ENCODE measurements at places on chromosomes 7 and 10. TPM values are rescaled to one million over a fixed set of nuclear protein-coding genes. Genes with fewer than 3 reads are reported as not detected.

- no peak for DNase-seq
Measured at GRCh38 chr7:105130048-105130447, 116.0 kb downstream of the KMT2E start.

Gene SPDYE18
- total RNA-seq = not detected

Gene NPC1L1
- total RNA-seq = 0.09 TPM

- no peak for DNase-seq
Measured at GRCh38 chr7:41573862-41574261, 129.0 kb downstream of the INHBA start.

- DNase-seq = no peak
Measured at GRCh38 chr10:33804584-33804983, 470.1 kb upstream of the NRP1 start.

DNA sequence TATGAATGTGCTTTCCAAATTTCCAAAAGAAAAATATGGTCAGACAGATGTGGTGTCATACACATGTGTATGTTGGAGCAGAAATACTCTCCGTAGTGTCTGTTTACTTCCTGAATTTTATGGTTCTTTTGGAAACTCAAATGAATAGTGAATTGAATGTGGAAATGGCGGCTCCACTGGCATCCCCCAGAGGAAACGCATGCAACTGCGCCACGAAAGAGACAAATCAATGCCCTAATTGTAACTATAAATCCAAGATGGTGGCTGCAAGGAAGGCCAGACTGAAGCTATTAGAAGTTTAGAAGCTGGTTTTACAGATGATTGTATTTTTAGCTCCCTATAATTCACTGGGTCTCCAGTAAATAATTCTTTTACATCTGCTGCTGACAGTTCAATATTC, 246.7 kb downstream of the FGFR2 start:
- DNase-seq = no peak

- no peak for DNase-seq
Measured at GRCh38 chr7:1677206-1678080, 7.4 kb downstream of the ELFN1 start.

DNA sequence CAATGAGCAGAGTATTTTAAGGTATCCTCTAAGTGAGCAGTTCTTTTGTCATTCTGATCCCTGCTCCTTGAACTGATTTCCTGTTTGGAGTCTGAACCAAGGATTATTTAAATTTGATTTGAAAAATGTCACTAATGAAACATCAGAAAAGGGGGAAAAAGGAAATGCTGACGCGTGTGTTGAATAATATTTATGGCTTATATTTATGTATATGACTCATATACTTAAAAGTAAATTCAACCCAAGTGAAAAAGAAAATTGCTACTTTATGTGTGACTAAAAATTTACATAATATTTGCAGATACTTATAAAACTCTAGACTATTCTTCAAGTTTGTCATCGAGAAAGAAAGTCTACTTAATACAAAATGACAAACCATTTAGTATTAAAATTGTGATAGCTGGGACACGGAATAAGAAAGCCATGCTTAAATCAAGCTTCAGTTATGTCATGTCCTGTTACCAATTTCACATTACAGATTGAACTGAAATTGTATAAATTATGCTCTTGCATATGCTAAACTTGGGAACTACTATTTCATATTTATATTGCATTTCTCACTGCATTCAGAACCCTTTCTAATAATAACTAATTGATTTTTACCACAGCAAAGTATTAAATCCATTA, 649.9 kb downstream of the MAGI2 start:
- DNase-seq = no peak

- DNase-seq = no peak
Measured at GRCh38 chr10:46558122-46558391, 1.6 kb upstream of the GPRIN2 start.

GRCh38 chr7:117675497-117676435, 195.9 kb downstream of the CFTR start:
- no peak for DNase-seq

- DNase-seq = no peak
Measured at GRCh38 chr7:3176112-3177000, 124.7 kb upstream of the SDK1 start.

- DNase-seq = no peak
Measured at GRCh38 chr7:22564511-22565045, 64.6 kb upstream of the STEAP1B start.

Gene MAPK8
- total RNA-seq = 57.7 TPM

GRCh38 chr7:28177836-28178235, 2.8 kb downstream of the JAZF1 start:
- DNase-seq = no peak

DNA sequence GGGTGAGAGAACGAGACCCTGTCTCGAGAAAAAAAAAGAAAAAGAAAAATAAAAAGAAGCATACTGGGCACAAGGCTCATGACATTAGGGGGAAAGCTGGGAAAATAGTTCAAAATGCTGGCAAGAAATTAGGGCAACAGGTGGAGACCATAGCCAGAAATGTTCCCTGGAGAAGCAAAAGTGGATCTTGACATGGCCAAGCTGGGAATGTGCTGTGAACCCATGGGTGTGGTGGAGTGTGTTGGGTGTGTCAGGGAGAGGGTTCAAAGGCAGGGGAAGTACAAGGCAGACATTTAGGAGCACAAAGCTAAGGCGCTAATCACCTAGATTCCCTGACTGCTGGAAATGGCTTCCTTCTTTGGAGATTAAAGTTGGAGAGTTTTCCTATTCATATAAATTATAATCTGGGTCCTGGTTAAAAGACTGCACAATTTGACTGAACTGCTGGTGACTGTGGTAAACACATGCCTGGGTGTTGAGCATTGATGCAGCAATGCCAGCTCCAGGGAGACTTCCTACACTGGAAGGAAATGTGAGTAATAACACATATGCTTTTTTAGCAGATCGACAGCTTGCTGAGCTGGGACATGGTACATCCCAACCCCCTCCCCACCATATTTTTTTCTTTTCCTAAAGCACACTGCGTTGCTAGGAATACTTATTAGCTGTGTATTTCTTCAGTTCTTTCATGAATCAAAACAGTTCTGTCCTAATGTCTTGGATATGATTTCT, 70.1 kb upstream of the ARHGAP21 start:
- DNase-seq = no peak
